Fibroblast of skin of abdomen (primary cell): ENCODE measurements at places on chromosomes 5 and 9.

DNA sequence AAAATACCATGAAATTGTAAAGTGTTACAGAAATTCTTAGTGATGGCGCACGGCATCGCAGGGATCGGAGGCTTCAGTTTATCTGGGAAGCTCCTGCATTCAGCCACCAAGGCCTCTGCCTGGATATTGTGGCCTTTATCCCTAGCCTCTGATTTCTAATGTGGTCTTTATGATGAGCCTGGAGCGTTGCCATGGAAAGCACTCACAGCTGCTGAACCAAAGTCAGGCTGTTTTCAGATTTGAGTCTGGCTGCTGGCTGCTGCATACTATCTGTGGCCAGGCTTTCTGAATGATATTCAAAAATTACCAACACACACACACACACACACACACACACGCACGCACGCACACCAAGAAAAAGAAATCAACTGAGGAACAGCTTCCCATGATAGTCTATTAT lies 101.1 kb upstream of the ZNF366 start:
- DNase-seq, result peak; percentile 79

- no peak for DNase-seq
Measured at GRCh38 chr5:42108468-42108867, 183.4 kb downstream of the FBXO4 start.

DNA sequence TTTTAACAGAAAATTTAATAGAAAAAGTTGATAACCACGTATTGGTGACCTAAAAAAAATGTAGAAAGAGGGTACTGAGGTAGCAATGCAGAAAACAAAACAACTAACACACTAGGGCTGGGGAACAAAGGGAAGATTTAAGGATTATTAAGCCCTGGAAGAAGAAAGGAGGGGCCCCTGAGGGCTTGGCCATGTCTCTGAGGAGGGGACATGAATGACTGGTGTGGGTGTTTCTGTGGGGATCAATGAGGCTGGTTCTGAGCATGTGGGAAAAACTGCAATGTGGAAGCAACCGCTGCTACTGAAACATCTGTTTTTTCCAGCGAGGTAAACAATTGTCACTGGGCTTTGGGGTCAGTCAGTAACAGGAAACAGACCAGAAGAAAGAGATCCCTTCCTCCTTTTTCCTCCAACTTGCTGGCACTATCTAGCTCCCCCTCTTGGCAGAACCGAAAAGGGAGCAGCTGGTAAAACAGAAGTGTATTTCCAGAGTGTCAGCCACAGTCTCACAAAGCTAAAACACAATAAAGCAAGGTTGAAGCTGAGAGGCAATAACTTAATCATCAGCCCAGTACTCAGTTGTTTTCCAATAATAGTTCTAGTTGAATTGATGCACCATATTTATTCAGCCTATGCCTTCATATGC lies 48.3 kb downstream of the ATPSCKMT start:
- DNase-seq, result peak; percentile 5

DNA sequence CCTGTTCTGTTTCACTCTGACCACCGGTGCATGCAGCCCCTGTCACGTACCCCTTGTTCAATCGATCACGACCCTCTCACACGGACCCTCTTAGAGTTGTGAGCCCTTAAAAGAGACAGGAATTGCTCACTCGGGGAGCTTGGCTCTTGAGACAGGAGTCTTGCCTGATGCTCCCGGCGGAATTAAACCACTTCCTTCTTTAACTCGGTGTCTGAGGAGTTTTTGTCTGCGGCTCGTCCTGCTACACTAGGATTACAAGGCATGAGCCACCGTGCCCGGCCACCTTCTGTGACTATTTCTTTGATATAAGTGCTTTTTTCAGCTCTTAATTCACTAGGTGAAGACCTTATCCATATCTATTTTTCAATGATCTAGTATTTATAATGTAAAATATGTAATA lies 167.5 kb downstream of the TTC39B start:
- DNase-seq, result peak; percentile 28

- DNase-seq, result no peak
Measured at GRCh38 chr9:114756920-114757319, 48.9 kb downstream of the TNFSF15 start.

- no peak for DNase-seq
Measured at GRCh38 chr5:77867914-77868313, 91.8 kb upstream of the TBCA start.

GRCh38 chr5:50984640-50985039 lies 318.2 kb downstream of the PARP8 start:
- no peak for DNase-seq

DNA sequence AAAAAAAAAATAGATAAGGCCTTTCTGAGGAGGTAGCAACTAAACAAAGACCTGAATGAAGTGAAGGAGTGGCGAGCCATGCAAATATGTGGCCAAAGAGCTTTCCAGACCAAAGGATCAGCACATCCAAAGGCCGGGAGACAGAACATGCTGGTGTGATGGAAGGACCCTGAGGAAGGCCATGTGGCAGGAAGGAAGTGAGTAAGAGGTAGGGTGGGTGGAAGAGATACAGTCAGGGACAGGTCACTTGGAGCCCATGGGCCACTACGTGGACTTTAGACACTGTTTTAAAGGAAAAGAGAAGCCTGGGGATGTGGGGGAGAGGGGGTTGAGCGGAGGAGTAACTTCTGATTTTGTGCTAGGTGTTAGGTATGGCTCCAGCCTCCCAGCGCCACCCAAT lies 31.3 kb downstream of the SPRY4 start:
- DNase-seq, result no peak

- no peak for DNase-seq
Measured at GRCh38 chr9:79598562-79599345, 27.0 kb downstream of the TLE4 start.

DNA sequence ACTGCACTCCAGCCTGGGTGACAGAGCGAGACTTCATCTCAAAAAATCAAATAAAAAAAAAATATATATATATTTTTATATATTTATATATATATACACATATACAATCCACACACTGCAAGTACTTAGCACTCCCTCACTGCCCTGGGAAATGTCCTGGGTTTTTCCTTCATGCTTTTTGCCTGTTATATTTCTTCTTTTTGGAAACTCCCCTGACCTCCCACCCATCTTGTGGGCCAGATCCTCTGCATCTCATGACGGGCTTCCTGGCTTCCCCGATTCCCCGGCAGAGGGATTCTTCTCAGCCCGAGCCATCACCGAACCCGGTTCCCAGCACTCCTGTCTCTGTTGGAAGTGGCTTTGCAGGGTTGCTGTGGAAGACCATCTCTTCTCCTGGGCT lies 39.5 kb upstream of the NCS1 start:
- DNase-seq, result no peak

- no peak for DNase-seq
Measured at GRCh38 chr5:55141945-55142690, 17.9 kb upstream of the GPX8 start.

- peak; percentile 9 for DNase-seq
Measured at GRCh38 chr5:91244380-91245073, 138.6 kb downstream of the ARRDC3 start.

- no peak for DNase-seq
Measured at GRCh38 chr9:133426011-133426410, 3.8 kb downstream of the ADAMTS13 start.

DNA sequence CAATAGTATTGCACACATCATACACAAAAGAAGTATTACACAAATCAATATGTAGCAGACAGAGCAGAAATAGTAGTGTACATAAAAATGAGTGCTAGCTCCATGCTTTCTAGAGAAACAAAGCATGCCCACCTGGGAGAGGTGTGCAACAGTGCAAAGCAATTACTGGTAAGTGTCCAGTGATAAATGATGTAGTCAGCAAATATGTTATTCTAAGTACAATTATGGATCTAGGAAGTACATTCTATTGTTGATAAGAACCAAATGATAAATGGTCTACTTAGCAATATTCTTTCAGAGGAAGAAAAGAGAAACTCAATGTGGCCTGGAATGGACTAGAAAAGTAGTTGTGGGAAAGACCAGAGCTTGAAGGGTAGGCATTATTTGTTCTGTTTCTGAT lies 188.6 kb downstream of the HINT1 start:
- no peak for DNase-seq

- no peak for DNase-seq
Measured at GRCh38 chr5:2006971-2007291, 124.2 kb upstream of the IRX4 start.

DNA sequence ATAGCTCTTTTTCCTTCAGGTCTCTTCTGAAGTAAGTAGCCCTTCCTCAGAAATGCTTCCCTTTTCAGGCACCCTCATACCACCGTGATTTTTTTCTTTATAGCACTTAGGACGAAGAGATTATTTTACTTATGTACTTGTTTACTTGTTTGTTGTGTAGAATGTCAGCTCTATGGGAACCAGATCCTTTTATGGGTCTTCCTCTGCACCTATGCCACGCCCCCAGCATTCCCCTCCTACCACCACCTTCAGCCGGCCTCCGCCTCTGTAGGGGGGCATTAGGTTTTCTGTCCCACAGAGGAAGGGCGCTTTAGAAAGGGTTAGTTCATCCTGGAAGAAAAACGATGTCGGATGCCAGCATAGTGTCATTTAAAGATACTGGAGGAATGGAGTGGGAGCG lies 1.8 kb downstream of the CDKN2B-AS1 start:
- DNase-seq, result no peak

- no peak for DNase-seq
Measured at GRCh38 chr5:35502206-35502605, 115.5 kb upstream of the SPEF2 start.

GRCh38 chr9:2677915-2678889 lies 39.1 kb upstream of the KCNV2 start:
- DNase-seq, result no peak

- DNase-seq, result no peak
Measured at GRCh38 chr9:137266585-137267453, 10.7 kb upstream of the TOR4A start.

DNA sequence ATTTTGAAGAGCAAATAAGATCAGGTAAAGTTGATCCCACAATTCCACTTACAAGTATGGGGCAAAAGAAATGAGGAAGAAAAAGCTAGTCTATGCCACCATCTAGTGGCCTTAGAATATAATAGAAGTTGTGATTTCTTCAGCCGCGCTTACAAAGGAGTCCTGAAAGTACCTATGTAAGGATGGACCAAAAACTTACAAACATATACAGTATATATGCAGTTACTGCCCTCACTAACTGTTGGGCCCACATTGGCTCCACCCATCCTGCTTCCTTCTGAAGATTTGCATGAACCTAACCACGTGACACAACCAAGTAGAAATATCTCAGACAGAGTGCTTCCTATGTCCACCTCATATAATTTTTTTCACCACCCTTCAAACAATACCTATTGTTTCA lies 11.7 kb upstream of the OR13D1 start:
- peak; percentile 54 for DNase-seq
